HepG2 (cell line): ENCODE measurements at places on chromosomes 6 and 20.

DNA sequence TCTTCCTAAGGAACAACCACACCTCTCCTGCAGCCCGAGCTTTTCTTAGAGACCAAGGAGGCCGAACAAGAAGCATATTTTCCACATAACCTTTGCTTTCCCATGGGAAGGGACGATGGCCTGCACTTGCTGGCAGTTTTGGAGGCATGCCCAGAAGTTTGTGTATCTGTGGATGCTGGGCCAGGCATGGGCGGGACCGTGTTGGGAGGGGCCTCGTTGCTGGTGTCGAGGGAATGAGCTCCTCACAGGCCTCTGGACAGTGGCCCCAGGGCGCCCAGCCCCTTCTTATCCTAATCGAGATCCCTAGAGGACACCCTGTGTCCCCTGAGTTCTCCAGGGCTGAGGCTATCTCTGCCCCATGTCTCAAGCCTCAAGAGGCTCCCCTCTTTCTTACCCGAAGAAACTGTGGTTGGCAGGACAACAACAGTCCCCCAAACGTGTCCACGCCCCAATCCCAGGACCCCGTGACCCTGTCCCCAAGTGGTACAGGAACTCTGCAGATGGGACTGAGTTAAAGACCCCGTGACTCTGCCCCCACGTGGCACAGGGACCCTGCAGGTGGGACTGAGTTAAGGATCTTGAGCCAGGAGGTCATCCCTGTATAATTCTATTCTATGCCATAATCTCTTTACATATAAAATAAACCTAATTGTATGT, 99.5 kb upstream of the BHLHE23 start:
- DNase-seq: no peak

- DNase-seq: no peak
Measured at GRCh38 chr20:3189561-3190131, 14.8 kb downstream of the DDRGK1 start.

GRCh38 chr6:47034926-47035325, 7.2 kb downstream of the ADGRF1 start:
- no peak for DNase-seq

DNA sequence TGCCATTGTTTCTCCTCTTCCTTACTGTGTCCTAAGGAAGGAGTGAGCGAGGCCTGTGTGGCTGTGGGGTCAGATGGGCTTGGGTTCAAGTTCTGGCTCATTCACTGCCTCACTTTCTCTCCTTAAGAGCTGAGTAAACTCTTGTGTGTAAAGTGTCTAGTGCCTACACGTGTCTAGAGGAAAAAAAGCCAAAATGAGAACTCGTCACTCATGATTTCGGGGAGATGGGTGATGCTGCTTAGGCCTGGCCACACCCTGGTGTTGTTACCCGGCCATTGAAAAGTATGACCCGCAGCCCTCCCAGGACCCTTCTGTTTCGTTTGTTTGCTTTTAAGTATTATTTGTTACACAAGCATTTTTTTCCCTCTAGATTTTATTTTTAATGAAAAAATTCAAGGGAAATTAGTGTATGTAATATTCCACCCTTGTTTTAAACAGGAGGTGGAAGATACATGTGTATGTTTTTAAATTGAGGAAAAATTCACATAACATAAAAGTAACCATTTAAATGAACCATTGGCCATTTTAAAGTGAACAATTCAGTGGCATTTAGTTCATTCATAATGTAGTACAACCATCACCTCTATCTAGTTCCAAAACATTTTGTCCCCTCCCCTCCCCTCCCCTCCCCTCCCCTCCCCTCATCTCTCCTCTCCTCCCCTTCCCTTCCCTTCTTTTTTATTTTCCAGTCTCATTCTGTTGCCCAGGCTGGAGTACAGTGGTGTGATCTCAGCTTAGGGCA, 71.0 kb downstream of the CEBPB start:
- DNase-seq: no peak

DNA sequence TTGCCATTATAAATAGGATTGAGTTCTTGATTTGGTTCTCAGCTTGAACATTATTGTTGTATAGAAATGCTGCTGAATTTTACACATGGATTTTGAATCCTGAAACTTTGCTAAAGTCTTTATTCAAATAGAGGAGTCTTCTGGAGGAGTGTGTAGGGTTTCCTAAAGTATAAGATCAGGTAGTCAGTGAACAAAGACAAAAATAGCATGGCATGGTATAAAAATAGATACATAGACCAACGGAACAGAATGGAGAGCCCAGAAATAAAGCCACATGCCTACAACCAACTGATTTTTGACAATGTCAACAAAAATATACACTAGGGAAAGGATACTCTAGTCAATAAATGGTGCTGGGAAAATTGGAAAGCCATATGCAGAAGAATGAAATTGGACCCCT, 740.1 kb downstream of the QKI start:
- DNase-seq: no peak

DNA sequence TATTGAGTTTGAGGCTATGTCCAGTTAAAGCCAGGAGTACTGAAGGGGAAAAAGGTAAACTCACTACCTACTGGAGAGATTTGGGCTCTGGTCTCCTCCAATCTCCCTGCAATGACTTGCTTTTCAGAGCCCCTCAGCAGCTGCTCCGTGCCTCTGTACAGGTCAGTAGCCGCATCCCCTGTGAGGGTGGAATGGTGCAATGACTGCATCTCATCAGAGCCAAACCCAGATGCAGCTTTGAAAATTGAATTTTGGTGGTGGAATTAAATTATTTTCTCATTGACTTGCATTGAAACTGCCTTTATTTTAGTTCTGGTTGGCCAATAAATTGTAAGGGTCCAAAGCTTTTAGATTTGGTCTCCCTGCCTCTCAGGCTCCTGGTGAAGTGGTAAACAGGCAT, 166.7 kb downstream of the DLL1 start:
- DNase-seq: no peak

DNA sequence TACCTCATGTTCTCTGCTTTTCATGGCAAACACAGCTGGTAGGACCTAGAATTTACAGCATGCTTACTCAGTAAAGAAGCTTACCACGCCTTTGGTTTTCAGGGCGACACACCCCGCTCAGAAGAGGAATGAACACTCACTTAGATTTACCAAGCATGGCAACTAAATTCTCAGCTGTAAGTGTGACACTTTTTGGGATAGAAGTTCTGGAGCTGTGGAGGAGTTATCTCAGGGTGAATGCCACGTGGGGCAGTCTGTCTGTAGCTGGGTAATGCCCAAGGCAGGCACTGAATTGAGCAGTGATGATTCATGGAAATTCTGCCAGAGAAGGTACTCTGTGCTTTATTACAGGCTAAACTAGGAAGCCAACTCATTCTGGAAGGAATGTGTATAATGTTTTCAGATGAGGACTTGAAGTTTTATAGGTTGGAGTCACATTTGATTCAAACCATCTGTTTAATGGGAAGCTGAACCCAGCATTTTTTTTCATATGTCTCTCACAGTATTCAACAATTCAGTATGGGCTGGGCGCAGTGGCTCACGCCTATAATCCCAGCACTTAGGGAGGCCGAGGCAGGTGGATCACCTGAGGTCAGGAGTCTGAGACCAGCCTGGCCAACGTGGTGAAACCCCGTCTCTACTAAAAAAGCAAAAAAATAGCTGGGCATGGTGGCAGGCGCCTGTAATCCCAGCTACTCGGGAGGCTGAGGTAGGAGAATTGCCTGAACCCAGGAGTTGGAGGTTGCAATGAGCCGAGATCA, 3.5 kb upstream of the PRIM2 start:
- no peak for DNase-seq

GRCh38 chr6:14671261-14671681, 553.7 kb downstream of the CD83 start:
- DNase-seq: no peak

GRCh38 chr6:142838821-142839685, 105.9 kb downstream of the HIVEP2 start:
- peak; percentile 73 for DNase-seq

DNA sequence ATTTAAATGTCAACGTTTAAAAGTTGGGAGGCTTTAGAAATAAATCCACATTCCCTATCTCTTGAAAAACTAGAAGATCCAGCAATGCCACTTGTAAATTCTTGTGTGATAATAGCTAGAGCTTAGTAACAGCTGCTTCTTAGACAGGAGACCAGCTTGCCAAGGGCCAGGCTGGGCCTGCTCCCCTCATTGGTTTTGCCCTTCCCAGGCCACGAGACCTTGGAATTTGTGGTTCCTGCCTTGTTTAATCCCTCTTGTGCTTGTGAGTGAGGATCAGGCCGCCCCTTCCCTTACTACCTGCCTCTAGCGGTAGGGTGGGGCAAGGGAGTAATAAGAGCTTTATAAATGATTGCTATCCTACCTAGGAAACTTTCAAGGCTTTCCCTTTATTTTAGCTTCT, 363.5 kb downstream of the SYNE1 start:
- DNase-seq: no peak

DNA sequence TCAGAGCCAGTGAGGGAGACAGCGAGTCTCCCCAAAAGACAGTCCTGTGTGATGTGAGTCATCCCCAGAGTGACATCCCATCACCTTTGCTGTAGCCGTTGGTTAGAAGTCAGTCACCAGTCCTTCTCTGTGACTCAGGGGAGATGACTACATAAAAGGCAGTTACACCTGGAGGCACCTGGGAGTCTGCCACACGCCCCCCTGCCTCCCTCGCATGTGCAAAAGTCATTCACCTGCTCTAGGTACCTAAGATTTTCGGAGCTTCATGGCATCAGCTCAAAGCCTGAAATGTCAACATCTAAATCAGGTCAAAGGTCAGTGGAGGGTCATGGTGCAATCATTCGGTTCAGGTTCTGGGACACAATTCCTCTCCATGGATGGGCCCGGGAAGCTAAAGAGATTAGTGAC, 50.3 kb downstream of the PRR18 start:
- no peak for DNase-seq

DNA sequence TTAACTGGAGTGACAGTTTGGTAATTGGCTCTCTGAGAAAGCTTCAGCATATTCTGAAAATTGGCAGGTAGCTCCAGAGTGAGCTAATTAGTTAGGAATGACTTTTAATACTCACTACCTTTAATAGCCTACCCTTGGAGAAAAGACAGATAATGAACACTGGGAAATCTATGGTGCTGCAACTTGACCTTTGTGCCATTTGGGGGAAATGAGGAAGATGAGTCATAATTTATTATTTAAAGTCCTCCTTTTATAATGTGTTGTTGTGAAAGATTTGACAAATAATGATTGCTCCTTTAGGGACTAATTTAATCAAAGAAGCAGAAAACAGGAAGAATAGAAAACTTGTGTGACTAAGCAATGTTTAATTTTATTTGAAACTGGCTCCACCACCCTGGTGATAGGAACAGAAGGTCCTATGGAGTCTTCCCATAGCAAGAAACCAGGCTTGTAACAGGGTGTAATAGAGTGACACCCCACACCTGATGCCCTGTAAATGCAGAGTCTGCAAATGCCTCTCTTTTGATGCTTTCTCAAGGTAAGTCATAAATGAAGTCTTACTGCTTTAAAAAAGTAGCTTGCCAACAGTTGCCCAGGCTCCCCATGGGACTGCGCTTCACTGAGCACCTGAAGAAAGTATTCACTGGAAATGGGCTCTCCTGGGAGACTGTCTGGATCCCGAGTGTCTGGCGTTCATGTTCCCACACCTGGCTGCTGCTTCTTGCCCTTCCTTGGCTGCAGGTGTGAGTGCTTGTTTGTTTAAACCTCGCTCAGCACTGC, 134.4 kb downstream of the LRRC1 start:
- peak; percentile 40 for DNase-seq

GRCh38 chr6:128107682-128108081, 206.8 kb upstream of the THEMIS start:
- DNase-seq: no peak

GRCh38 chr6:113855500-113856374, 1.4 kb upstream of the MARCKS start:
- DNase-seq: no peak

GRCh38 chr20:49074521-49074920, 28.4 kb downstream of the CSE1L start:
- no peak for DNase-seq

- DNase-seq: no peak
Measured at GRCh38 chr6:45637611-45638257, 260.0 kb upstream of the SUPT3H start.

DNA sequence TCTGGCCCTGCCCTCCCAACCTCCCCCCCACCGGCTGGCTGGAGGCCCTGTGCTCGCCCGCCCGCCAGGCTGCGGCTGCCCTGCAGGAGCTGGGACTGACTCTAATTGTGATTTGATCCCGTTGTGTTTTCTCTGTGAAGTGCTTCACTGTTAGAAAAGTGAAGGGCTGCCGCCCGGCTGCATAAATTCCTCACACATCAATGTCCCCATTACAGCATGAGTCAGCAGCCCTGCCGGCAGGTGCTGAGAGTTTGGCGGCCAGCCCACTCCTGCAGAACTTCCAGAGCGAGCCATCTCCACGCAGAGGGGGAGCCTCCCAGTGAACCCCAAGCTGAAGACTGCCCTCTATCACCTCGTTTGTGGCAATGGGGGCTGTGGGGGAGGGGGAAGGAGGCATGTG, 137.9 kb downstream of the DLL1 start:
- peak; percentile 32 for DNase-seq

- DNase-seq: no peak
Measured at GRCh38 chr20:62448038-62448437, 20.7 kb upstream of the RBBP8NL start.

DNA sequence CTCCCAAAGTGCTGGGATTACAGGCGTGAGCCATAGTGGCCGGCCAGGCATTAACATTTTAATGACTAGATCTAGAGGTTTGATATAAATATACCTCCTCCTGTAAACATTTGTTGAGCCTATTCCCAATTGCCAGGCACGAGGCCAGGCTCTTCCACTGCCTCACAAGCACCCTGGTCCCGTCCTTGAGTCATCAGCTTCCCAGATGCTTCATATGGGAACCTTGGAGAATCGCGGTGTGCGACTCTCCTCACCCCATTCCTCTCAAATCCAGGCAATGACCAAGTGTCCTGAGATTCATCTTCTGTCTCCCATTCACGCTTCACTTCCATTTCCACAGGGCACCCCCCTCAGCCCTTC, 35.9 kb upstream of the PIM1 start:
- no peak for DNase-seq

DNA sequence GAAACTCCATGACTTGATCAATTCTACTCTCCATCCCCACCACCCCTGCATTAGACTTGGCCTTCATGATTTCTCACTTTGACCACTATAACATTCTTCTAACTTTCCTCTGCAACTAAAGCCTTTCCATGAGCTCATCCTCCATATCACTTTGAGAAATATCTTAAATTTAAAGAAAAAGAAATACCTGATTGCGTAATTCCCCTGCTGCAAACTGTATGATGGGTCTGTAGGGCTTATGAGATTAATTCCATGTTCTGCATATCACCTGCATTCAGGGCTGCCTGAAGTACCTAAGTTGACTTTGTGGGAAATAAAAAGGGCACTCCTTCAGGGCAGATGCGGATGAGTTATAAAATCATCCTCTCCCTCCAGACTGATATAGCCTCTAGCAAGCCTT, 549.8 kb downstream of the LMBRD1 start:
- DNase-seq: no peak

DNA sequence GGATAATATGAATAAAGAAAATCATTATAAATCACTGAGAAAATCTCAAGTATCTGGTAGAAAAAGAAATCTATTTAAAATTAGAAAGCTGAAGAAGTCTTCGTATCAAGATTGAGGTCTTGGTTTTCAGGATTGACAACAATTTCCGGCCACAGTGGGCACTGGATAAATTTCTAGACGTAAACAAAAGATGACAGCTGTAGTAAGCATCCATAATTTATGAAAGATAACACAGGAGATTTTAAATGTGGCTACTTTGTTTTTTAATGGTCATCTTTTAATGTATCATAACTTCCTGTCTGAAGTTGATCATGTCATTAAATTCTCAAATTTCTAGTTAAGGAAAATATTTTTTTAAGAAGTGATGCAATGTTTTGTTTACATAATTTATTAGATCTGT, 444.2 kb downstream of the HTR1B start:
- DNase-seq: no peak

- no peak for DNase-seq
Measured at GRCh38 chr20:49112596-49113274, 66.6 kb downstream of the CSE1L start.

- no peak for DNase-seq
Measured at GRCh38 chr6:135211306-135211702, 30.2 kb downstream of the MYB start.
